Mucosa of descending colon (tissue), 3 donors: ENCODE measurements at places on chromosomes 6 and 20. TPM values are rescaled to one million over a fixed set of nuclear protein-coding genes. Genes with fewer than 3 reads are reported as not detected.

DNA sequence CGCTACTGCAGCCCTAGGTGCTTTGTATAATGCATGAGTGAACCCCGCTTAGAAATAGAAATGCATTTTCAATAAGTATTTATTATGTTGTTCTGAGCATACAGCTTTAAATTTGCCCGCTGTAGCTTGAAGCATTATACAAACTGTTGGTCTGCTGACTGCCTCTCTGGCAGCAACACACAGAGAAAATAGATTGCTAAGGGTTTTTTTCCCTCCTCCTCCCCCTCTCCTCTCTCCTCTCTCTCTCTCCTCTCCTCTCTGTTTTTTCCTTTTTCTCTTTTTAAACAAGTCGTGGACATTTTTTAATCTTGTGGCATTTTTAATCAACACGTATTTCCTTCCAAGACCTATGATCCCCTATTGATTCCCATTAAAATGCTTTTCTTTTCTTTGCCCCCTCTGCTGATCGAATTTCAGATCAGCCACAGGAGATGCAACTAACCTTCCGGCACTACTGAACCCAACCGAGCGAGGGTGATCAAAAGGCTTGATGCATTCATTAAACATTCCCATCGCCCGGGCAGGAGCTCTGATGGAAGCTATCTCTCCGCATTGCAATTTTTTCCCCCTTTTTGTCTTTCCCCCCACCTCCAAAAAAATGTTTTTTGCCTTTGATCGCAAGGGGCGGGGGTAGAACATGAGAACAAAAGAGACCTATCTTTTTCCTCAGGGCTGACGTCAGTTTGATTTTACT is 90.7 kb upstream of the ARID1B start:
- no peak for DNase-seq

DNA sequence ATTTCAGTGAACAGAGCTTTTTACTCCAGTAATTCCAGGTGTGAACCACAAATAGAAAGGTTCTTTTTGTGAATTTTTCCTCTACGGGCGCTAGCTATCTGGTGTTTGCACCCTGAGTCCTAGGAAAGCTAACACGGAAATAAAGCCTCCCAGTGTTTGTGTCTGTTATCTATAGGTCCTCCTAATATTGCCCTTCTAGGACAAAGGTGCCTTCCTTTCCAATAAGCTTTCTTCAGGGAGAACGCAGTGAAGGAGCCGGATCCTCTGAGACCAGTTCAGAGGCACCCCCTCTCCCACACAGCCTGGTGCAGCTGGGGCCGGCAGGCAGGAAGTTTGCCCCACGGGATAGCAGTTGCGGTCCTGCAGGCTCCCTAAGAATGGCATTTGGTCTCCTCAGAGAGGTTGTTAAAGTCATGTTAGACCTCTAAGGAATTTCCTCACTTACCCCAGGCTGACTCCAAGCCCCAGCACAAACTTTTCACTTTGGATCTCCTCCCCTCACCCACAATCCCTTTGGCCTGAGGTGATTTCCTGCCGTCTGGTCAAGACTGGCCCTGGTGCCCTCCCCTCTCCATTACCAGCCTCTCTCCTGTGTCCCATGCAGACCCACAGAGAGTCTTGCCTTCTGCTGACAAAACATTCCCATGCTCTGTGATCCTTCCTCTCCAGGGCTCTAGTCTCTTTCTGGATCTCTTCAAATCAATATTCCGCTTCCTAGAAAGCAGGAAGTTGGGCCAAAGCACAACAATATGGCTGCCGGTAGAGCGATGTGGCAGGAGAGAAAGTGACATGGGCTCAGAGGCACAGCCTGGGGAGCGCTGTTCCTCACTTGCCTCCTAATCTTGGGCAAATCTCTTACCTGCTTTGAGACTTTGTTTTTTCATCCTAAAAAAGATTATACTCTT is 126.0 kb downstream of the MOXD1 start:
- DNase-seq, result no peak

- DNase-seq, result no peak
These were observed 382.3 kb downstream of the CD83 start for GRCh38 chr6:14499841-14500240.

DNA sequence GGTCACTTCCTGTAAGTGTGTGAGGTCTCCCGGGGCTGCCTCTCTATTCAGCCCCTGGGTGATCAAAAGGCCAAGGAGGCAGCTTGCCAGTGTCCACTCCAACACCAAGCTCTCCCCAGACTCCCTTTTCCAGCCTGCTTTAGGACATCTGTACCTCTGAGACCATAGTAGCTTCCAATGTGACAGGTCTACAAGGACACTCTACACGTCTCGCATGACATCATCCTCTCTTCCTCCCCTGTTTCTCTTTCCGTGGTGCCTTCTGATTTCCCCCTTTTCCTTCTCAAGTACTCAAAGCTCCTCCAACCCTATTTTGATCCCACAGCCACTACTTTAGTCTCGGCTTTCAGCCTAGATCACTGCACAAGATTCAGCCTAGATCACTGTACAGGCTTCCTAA is 26.4 kb downstream of the HLA-F start:
- DNase-seq, result no peak

PDE10A gene
- total RNA-seq, result 1.7 TPM

GRCh38 chr6:136646377-136646776 is 96.2 kb upstream of the MAP7 start:
- DNase-seq, result no peak

ABRACL gene
- total RNA-seq, result 98.5 TPM

GRCh38 chr6:16973545-16974386 is 128.1 kb upstream of the STMND1 start:
- no peak for DNase-seq

DNA sequence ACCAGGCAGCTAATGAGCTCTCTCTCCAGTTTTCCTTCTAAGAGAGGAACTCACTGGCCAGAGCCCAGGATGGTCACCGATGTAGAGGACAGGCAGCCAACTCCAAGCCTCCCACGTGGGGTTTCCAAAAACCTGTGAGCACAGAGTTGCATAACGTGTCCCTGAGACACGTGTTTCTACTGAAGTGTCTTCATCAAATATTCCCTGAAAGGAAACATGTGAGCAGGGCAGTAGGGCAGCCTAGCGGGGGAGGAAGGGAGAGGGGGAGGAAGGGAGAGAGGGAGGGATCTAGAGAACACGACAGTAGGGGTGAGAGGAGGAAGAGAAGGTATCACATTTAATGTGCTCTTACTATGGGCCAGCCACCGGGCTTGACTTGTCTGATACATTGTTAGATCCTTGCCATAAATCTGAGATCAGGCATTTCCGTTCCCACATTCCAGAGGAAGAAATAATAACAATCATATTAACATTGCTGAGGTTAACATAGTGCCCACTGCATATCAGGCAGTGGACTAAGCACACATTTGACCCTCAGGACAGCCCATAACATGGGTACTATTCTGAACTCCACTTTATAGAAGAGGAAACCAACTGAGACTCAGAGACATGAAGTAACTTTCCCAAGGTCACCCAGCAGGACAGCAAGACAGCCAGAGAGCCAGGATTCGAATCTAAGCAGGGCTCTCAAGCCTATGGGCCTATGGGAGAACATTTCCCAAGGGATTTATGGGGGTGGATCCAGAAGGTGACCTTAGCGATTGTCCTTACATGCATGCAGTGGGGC is 4.5 kb upstream of the SYS1 start:
- no peak for DNase-seq

GRCh38 chr6:139926711-139927110 is 552.3 kb upstream of the CITED2 start:
- DNase-seq, result no peak

DNA sequence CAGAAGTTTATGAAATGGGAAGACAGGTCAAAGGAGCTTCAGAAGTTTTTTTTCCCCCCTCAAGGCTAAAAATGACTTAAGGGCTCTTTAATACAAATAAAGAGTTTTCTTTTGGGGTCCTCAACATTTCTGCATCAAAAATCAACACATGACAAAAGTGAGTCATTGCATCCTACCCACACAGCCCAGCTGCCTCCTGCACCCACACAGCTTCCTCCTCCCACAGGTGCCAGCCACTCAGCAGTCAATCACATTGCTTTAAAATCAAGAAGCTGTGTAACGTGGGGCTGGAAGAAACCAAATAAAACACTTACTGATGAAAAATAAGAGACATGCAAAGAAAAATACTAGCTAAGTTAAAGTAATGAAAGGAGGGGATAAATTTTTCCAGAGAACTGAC is 68.5 kb downstream of the MAP3K5 start:
- no peak for DNase-seq

DNA sequence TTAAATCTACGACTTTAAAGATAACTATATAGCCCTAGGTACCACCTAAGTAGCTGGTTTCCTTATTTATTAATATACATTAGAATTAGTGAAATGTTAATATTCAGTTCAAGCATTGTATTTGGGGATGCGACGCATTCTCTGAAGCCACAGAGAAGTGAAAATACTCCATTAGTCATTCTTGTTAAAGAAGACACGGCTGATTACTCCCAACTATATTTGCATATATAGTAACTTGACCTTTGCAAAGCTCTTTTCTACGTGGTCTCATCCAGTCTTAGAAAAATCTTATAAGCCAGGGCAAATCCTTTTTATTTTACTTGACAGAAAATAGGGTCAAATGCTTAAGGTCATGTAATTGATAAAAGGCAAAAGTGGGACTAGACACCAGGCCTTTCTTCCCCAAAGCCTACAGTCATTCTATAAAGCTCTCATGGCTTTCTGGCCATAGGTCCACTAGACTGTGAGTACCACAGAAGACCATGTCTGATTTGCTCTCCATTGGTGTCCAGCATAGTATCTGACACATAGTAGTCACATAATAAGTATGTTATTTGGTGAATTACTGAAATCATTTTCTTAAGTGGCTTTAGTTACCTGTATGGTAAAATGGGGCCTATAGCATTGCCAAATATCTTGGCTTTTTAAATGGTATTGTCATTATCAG is 11.3 kb downstream of the ZHX3 start:
- DNase-seq, result no peak

GRCh38 chr6:134539865-134540323 is 222.0 kb upstream of the SGK1 start:
- DNase-seq, result no peak

FAXC gene
- 1.0 TPM for total RNA-seq

DNA sequence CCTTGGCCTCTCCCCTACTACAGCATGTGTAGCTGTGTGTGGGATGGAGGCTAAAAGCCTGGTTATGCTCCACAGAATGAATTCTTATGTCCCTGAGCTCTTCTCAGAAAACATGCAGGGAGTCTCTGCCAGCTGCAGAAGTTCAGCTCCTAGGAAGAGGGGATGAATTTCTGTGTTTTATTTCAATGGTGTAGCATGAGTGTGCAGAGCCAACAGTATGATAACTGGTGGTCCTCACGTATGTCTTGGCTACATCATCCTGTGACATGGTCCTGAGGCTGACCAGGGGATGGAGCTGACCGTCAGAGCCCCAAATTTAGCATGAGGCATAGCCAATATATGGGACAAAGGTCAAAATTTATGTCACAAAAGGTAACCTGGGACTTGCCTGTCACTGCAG is 266.1 kb downstream of the ADGB start:
- no peak for DNase-seq

STK38 gene
- 69.9 TPM for total RNA-seq

ADGRF1 gene
- 3.3 TPM for total RNA-seq
